Activated CD4-positive, alpha-beta memory T cell treated with anti-CD3 and anti-CD28 coated beads, Interleukin-2, amount 10 ng/mL, durations not matched to agents 7 days and 5 days (primary cell): ENCODE measurements at places on chromosomes 7 and 10. TPM values are rescaled to one million over a fixed set of nuclear protein-coding genes. Genes with fewer than 3 reads are reported as not detected.

- H3K4me3 ChIP-seq = no peak overlapping the region
- H3K27me3 ChIP-seq = no peaks in the 10 kb centered on the region
- no peak for DNase-seq
- no peaks in the 10 kb centered on the region for H3K36me3 ChIP-seq
- H3K27ac ChIP-seq = no peak overlapping the region
Measured at GRCh38 chr7:16035392-16035791, 348.9 kb upstream of the MEOX2 start.

Gene IQUB
- not detected for total RNA-seq

Gene TMEM213
- 1.1 TPM for total RNA-seq

DNA sequence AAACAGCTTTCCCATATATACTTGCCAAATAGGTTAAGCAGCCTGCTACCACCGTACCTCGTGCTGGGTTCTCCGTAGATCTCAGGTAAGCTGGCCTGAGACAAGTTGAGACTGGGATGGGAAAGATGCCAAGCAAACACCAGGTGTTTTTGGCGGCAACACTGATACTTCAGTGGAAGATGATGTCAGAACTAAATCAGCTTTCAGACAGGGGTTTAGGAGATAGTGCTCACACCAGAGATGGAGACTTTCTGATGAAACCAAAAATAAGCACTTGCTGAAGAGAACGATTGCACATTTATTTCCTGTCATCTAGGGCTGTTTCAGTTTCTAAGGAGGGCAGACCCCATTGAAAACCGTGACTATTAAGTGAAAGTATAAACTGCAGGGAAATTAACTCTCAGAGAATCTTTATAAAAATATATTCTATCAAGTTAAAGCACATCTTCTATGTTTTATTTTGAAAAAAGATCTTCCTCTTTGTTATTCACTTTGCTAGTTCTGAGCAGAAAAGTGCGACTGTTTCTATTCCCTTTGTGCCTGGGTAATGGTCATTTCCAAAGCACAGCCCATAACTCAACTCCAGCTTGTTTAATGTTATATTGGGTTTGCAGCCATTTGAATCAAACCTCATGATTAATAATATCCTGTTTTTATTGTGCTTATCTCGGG, 149.9 kb downstream of the CPED1 start:
- peaks cover 6% of the 10 kb centered on the region for H3K4me1 ChIP-seq
- no peaks in the 10 kb centered on the region for H3K36me3 ChIP-seq
- no peak overlapping the region for H3K4me3 ChIP-seq
- peaks cover 19% of the 10 kb centered on the region for H3K27me3 ChIP-seq
- DNase-seq = no peak
- H3K27ac ChIP-seq = no peak overlapping the region

Gene SLC13A1
- total RNA-seq = not detected

DNA sequence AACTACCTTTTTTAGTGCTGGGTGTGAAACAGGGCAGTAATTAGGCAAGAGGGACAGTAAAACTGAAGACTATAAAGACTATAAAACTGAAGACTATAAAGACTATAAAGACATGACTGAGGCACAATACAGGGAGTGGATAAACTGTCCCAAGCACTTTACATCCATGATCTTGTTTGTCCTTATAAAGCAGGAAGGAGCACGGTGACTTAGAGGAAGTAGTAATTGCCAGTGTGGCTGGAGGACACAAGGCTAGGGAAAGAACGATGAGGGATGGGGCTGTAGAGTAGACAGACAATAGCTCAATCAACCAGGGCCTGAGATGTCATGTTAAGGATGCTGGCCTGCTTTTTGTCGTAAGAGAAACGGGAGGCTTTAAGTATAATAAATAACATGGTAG, 26.0 kb downstream of the DNAJC12 start:
- no peak for DNase-seq
- H3K27ac ChIP-seq = no peak overlapping the region
- H3K36me3 ChIP-seq = peaks cover 9% of the 10 kb centered on the region
- H3K4me3 ChIP-seq = no peak overlapping the region
